ENCODE measurements at places on chromosomes 12 and 14. TPM values are rescaled to one million over a fixed set of nuclear protein-coding genes. Genes with fewer than 3 reads are reported as not detected.
A peak's percentile ranks its signal among the peaks of the same experiment; 100 is the strongest.

DNA sequence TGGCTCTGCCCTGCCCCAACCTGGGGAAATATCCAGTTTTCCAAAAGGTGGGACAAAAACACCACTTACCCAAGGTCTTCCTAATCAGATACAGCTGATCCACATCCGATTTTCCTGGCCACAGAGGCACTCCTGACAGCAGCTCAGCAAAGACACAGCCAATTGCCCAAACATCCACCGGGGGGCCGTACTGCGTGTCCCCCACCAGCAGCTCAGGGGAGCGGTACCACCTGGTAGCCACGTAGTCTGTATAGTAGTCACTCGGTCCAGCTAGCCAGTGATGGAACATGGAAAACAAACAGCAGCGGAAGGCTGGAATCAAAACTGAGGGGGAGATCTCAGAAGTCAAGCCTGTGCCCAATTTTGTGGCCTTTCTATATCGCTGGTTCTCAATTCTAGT, 28.8 kb downstream of the DMAC2L start:
- peaks cover 14% of the 10 kb centered on the region for H3K4me1 ChIP-seq
- H3K27ac ChIP-seq: no peak overlapping the region
- H3K36me3 ChIP-seq: no peaks in the 10 kb centered on the region
- DNase-seq: no peak
- no peaks in the 10 kb centered on the region for H3K27me3 ChIP-seq

- no peak overlapping the region for H3K27ac ChIP-seq
- DNase-seq: no peak
- H3K4me3 ChIP-seq: no peak overlapping the region
- H3K27me3 ChIP-seq: no peaks in the 10 kb centered on the region
- H3K36me3 ChIP-seq: peaks cover 24% of the 10 kb centered on the region
- H3K4me1 ChIP-seq: no peaks in the 10 kb centered on the region
Measured at GRCh38 chr14:69700575-69700974, 66.4 kb upstream of the SRSF5 start.

The AMN gene
- not detected for total RNA-seq

The SERPINA10 gene
- total RNA-seq: not detected

The TSHR gene
- total RNA-seq: 0.84 TPM

DNA sequence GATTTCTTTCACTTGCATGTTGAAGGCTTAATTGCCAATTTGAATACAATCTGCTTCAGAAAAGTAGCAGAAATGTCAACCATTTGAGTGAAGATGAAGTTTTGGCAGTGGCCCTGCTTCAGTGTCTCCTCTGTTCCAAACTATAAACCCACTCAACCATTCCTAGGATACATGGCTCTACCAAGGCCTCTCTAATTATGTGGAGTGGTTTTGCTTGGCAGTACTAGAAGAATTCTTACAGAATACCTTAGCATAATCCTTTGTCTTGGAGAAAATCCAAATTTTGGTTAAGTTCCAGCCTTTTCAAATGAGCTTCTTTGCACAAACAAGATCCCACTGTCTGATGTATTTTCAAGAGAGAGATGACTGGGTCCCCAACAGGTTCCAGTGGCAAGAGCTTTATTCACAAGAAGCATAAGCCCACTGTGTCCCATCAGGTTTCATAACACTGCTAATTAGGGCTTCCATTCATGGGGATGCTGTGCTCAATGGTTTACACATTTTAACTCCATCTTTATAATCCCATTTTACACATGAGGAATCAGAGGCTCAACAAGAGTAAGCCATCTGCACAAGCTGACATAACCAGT, 234.5 kb downstream of the IPO8 start:
- H3K4me3 ChIP-seq: no peak overlapping the region
- no peak overlapping the region for H3K27ac ChIP-seq
- H3K36me3 ChIP-seq: no peaks in the 10 kb centered on the region

DNA sequence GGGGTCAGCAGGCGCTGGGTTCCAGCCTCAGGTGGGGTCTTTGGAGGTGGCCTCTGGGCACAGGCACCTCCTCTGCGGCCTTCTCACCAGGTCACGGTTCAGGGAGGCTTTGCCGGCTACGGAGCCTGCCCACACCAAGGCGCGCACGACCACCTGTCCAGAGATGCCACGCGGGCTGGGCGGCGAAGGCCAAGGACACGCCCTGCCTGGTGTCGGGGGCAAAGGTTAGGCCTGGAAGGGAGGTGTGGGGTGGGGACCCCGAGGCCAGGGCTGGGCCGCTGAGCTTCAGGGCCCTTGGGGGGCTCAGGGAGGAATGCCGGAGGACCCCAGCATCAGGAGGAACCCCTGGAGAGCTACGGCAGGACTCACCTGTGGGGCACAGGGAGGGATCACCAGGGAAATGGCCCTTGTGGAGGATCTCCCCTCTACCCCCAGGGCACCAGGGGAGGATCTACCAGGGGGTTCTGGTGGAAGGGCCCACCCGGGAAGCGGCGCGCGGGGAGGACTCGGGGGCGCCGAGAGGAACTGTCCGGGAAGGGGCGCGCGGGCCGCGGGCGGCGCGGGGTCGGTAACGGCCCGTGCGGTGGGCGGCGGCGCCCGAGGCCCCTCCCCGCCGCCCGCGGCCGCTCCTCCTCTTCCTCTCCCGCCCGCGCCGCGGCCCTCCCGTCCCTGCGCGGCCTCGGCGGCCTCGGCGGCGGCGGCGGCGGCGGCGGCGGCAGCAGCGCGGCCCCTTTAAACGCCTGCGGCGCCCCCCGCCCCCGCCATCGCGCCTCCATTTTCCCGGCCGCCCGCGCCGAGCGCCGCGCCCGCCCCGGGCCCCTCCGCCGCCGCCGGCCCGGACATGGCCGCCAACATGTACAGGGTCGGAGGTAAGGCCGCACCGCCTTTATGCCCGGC, at the start of gene MTA1:
Gene MTA1 (plus strand): TSS at position 633 of the 897 bp plus-strand sequence. CDS start 209 bp downstream, at position 842.
- no peaks in the 10 kb centered on the region for H3K36me3 ChIP-seq
- peak within 1 kb of the TSS; percentile 47 for H3K4me3 ChIP-seq
- peak within 1 kb of the TSS; percentile 80 for H3K27ac ChIP-seq
- DNase-seq: no peak
- peaks cover 45% of the 10 kb centered on the region for H3K4me1 ChIP-seq

The TAS2R43 gene
- total RNA-seq: 9.0 TPM

The ACRBP gene
- 0.30 TPM for total RNA-seq

The KLRC2 gene
- total RNA-seq: not detected

- H3K27ac ChIP-seq: no peak overlapping the region
- H3K4me3 ChIP-seq: no peak overlapping the region
- no peaks in the 10 kb centered on the region for H3K4me1 ChIP-seq
- H3K36me3 ChIP-seq: no peaks in the 10 kb centered on the region
- no peaks in the 10 kb centered on the region for H3K27me3 ChIP-seq
Measured at GRCh38 chr12:15336768-15337553, 14.7 kb downstream of the PTPRO start.

The RD3L gene
- not detected for total RNA-seq

The KITLG gene
- total RNA-seq: 27.5 TPM

- H3K4me1 ChIP-seq: no peaks in the 10 kb centered on the region
- no peak overlapping the region for H3K4me3 ChIP-seq
- H3K27ac ChIP-seq: no peak overlapping the region
- H3K36me3 ChIP-seq: no peaks in the 10 kb centered on the region
- no peaks in the 10 kb centered on the region for H3K27me3 ChIP-seq
Measured at GRCh38 chr12:11730299-11731041, 81.0 kb downstream of the ETV6 start.

GRCh38 chr14:98433436-98433835, 838.6 kb downstream of the BCL11B start:
- H3K4me3 ChIP-seq: no peak overlapping the region
- H3K27me3 ChIP-seq: no peaks in the 10 kb centered on the region
- no peak for DNase-seq
- H3K27ac ChIP-seq: no peak overlapping the region

- H3K36me3 ChIP-seq: no peaks in the 10 kb centered on the region
- no peak for DNase-seq
- H3K27me3 ChIP-seq: no peaks in the 10 kb centered on the region
- H3K27ac ChIP-seq: no peak overlapping the region
- no peak overlapping the region for H3K4me3 ChIP-seq
Measured at GRCh38 chr12:80235944-80236343, 136.6 kb downstream of the OTOGL start.

- no peaks in the 10 kb centered on the region for H3K4me1 ChIP-seq
- no peak overlapping the region for H3K27ac ChIP-seq
- H3K27me3 ChIP-seq: no peaks in the 10 kb centered on the region
- H3K4me3 ChIP-seq: no peak overlapping the region
Measured at GRCh38 chr12:130463818-130464670, 126.4 kb downstream of the PIWIL1 start.

- H3K27me3 ChIP-seq: no peaks in the 10 kb centered on the region
- H3K4me3 ChIP-seq: no peak overlapping the region
- H3K4me1 ChIP-seq: no peaks in the 10 kb centered on the region
- H3K36me3 ChIP-seq: no peaks in the 10 kb centered on the region
- no peak for DNase-seq
Measured at GRCh38 chr12:48265777-48266176, 62.7 kb upstream of the OR10AD1 start.

The SMAGP gene
- total RNA-seq: 2.0 TPM

The SLC2A14 gene
- total RNA-seq: 4.4 TPM

The CLEC2D gene
- 11.8 TPM for total RNA-seq

DNA sequence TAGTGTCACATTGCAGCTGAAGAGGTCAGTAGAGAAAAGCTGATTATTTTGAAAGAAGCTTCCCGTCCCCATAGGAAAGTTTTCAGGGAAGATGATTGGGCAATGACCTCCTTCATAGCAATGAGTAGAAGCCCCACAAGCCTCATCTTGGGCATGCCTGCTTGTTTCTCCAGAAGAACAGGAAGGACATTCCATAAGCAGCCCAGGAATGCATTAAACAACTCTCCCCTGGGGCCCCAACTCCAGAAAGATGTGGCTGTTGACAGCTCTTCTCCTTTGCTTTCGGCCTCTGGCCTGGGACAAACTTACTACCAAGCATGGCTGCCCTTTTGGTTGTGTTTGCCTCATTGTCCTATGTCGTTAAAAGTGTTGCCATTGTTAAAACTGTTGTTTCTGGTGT, 5.7 kb upstream of the VDR start:
- H3K36me3 ChIP-seq: no peaks in the 10 kb centered on the region
- no peaks in the 10 kb centered on the region for H3K4me1 ChIP-seq
- H3K4me3 ChIP-seq: no peak overlapping the region
- H3K27me3 ChIP-seq: no peaks in the 10 kb centered on the region
- DNase-seq: no peak
- no peak overlapping the region for H3K27ac ChIP-seq

DNA sequence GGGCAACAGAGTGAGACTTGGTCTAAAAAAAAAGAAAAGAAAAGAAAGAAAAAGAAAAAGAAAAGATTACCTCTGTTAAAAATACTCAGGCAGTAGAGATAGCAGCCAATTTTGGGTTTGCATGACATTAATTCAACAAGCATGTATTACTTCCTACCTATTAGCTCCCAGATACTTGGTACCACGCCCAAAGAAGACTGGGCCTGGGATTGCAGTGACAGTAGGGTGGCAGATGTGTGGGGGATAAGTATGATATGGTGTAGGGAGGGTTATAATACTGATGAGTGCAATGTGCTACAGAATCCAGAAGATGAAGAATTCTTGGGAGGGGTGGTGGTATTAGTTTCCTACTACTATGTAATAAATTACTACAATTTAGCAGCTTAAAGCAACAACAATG, 46.4 kb upstream of the FOS start:
- H3K4me3 ChIP-seq: no peak overlapping the region
- DNase-seq: no peak
- H3K4me1 ChIP-seq: peaks cover 21% of the 10 kb centered on the region

GRCh38 chr12:110637869-110638441, 24.0 kb downstream of the TCTN1 start:
- peaks cover 39% of the 10 kb centered on the region for H3K4me1 ChIP-seq
- H3K27ac ChIP-seq: no peak overlapping the region
- DNase-seq: no peak
- H3K36me3 ChIP-seq: peaks cover 33% of the 10 kb centered on the region
- H3K27me3 ChIP-seq: no peaks in the 10 kb centered on the region
- no peak overlapping the region for H3K4me3 ChIP-seq

- H3K27ac ChIP-seq: no peak overlapping the region
- H3K36me3 ChIP-seq: no peaks in the 10 kb centered on the region
- DNase-seq: no peak
- H3K4me1 ChIP-seq: no peaks in the 10 kb centered on the region
- no peaks in the 10 kb centered on the region for H3K27me3 ChIP-seq
Measured at GRCh38 chr12:14810953-14811483, 3.0 kb downstream of the SMCO3 start.

The OGFOD2 gene
- total RNA-seq: 15.1 TPM

DNA sequence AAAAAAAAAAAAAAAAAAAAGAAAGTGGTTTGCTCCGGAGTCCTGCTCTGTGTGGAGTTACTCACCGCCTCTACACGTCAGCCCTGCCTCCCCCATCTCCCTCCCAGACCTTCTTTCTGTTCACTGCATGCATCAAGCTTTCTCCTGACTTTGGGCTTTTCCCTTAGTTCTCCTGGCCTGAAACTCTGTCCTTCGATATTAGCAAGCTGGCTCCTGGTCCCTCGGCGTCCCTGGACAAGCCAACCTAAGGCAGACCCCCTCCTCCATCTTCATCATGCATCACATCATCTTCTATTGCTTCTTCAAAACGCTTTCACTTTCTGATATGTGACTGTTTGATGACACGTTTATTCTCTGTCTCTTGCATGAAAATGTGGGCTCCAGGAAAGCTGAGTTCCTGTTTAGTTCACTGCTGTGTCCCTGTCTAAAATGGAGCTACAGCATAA, 40.6 kb downstream of the SLC15A4 start:
- H3K4me3 ChIP-seq: no peak overlapping the region
- DNase-seq: no peak
- no peaks in the 10 kb centered on the region for H3K27me3 ChIP-seq
- no peaks in the 10 kb centered on the region for H3K4me1 ChIP-seq
- no peaks in the 10 kb centered on the region for H3K36me3 ChIP-seq

The USP44 gene
- 25.5 TPM for total RNA-seq

GRCh38 chr14:79464468-79464867, 746.8 kb downstream of the DIO2 start:
- H3K27me3 ChIP-seq: no peaks in the 10 kb centered on the region
- DNase-seq: no peak
- no peaks in the 10 kb centered on the region for H3K36me3 ChIP-seq
- H3K4me1 ChIP-seq: no peaks in the 10 kb centered on the region

The ARHGAP9 gene
- 5.2 TPM for total RNA-seq

The EML5 gene
- 0.59 TPM for total RNA-seq

Data from tibial nerve (tissue), 4 donors.